ENCODE measurements at places on chromosomes 7 and 10. TPM values are rescaled to one million over a fixed set of nuclear protein-coding genes. Genes with fewer than 3 reads are reported as not detected.

Gene WBP1L
- 39.3 TPM for total RNA-seq

Gene C1GALT1
- 54.6 TPM for total RNA-seq

Gene ERCC6
- total RNA-seq: 46.7 TPM

GRCh38 chr7:19439517-19439916, 269.3 kb downstream of the POLR1F start:
- H3K27me3 ChIP-seq: no peaks in the 10 kb centered on the region
- H3K4me1 ChIP-seq: no peaks in the 10 kb centered on the region
- no peak overlapping the region for H3K27ac ChIP-seq
- H3K36me3 ChIP-seq: no peaks in the 10 kb centered on the region
- no peak overlapping the region for H3K4me3 ChIP-seq

Gene IDI2
- not detected for total RNA-seq

GRCh38 chr7:134605978-134606923, 40.4 kb upstream of the BPGM start:
- no peak overlapping the region for H3K4me3 ChIP-seq
- DNase-seq: peak; percentile 45
- H3K4me1 ChIP-seq: no peaks in the 10 kb centered on the region
- no peaks in the 10 kb centered on the region for H3K27me3 ChIP-seq
- no peaks in the 10 kb centered on the region for H3K36me3 ChIP-seq

All from CD4-positive, alpha-beta memory T cell (primary cell).